HuH-7.5 (cell line): ENCODE measurements at places on chromosomes 6 and 20.

GRCh38 chr6:41642960-41643898 lies 5.0 kb downstream of the MDFI start:
- no peak for DNase-seq

GRCh38 chr20:19975436-19975799 lies 41.7 kb upstream of the NAA20 start:
- DNase-seq = no peak

- DNase-seq = no peak
Measured at GRCh38 chr20:5077761-5078387, 41.9 kb downstream of the PCNA start.

DNA sequence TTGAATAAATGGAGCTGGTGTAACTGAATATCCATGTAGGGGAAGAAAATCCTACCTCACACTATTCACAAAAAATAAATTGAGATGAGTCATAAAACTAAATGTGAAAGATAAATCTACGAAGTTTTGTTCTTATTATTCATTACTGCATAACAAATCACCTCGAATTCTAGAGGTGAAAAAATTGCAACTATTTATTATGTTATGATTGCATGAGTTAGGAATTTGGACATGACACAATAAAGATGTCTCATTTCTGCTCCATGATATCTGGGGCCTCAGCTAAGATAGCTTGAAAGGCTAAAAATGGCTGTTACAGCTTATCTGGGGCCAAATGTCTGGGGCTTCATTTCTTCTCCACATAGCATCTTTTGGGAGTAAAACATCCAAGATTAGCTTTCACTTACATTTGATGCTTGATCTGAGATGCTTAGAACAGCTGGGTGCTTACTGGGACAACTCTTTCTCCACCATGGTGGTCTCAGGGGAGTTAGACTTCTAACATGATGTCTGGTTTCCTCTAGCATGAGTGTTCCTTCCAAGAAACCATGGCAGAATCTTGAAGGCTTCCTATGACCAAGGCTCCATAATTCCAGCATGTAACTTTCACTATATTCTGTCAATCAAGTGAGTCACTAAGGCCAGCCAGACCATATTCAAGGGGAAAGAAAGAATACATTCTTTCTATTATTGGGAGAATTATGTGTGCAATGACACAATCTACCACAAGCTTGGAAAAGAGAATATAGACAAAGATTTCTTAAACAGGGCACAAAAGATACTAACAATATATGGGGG lies 30.1 kb downstream of the OR2B6 start:
- no peak for DNase-seq

DNA sequence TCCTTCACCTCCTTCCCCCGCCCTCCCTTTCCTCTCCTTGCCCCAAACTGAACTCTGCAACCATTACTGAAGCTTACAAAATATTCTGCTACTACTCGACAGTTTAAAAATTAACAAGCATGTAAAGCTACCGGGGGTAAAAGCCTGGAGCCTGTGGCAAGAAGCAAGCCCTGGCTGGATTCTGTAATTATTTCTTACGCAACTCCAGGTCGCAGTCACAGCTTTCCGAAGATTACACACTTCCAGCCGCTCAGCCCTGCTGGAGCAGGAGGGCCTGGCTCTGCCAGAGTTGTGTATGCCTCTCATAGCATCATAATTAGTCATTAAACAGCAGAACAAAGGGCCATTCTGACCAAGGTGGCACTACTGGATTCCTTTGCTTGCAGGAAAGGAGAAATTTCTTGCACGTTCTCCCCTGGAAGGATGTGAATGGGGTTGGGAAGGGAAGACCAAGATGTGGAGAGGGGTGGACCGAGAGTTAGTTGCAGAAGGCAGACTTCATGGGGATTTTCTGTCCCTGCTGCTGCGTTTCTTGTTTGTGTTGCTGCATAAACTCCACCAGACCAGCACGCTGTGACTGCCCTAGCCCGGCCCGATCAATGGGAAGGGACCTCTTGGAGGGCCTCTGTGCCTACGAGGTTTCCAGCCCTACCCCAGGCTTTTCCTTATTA lies 23.6 kb downstream of the FOXQ1 start:
- no peak for DNase-seq

GRCh38 chr6:20916086-20916485 lies 381.8 kb downstream of the CDKAL1 start:
- no peak for DNase-seq

DNA sequence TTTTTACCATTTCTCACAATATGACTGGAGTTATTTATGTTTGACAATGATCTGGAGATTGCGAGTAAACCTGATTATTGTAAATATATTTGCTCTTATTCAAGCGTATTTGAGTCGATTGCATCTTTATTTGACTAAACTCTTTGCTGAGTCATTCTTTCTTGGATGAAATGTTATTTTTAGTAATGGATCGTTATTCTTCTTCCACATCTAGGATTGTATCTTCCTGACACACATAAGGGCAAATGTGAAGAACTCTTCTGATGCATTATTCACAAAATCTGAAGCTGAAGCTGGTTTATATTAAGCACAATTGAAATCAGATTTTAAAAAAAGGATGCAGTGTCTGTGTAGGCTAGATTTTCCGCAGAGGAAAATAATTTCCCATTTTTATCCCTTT lies 68.2 kb downstream of the SEL1L2 start:
- no peak for DNase-seq

DNA sequence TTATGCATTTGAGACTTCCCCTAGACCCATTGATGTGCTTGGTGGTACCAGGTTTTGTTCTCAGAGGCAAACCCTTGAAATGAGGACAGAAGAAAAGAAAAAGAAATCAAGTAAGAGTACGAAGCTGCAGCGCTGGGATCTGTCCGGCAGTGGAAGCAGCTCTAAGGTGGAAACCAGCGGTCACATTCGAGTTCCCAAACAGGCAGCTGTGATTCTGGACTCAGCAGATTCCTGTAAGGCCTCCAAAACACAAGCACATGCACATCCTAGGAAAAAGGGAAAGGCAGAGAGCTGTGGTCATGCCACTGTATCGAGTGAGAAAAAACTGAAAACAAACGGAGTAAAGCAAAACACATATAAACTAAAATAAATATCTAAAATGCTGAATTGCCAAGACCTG lies 4.5 kb downstream of the FAM217B start:
- DNase-seq = no peak

DNA sequence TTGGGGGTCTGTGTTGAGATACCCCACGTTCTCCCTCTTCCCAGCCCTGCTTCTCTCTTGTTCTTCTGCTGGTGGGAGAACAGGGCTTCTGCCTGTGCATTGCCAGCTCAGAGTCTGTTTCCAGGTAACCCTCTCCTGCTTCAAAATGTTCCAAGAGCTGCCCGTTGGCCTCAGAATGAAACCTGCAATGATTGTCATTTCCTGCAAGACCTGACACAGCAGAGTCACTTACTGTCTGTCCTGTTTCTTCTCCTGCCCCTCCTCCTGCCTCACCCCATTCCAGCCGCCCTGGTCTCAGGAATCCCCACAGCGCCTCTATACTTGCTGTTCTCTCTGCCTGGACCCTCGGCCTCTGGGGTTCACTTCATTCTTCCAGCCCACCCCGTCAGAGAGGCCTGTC lies 81.4 kb upstream of the ARID1B start:
- no peak for DNase-seq

GRCh38 chr20:9298906-9299305 lies 215.5 kb upstream of the LAMP5 start:
- DNase-seq = no peak

GRCh38 chr6:111711476-111711875 lies 105.8 kb upstream of the TRAF3IP2 start:
- no peak for DNase-seq

- DNase-seq = no peak
Measured at GRCh38 chr6:40232698-40233097, 298.4 kb upstream of the MOCS1 start.

- no peak for DNase-seq
Measured at GRCh38 chr6:146337376-146337775, 206.3 kb upstream of the RAB32 start.

- DNase-seq = no peak
Measured at GRCh38 chr6:163708466-163708865, 293.9 kb downstream of the QKI start.

DNA sequence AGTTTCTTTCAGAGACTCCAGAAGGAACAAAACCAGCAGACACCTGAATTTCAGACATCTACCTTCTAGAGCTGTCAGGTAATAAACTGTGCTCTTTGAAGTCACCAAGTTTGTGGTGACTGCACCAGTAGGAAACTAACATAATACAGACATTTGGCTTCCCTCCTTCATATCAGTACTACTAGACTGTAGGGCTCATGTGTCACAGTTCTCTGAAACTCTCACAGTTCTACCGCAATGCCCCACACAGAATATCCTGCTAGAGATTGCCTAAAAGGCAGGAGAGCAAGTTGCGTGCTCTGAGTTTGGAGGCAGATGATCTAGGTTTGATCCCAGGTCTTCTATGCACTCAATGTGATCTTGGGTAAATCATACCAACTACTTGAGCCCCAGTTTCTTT lies 205.0 kb upstream of the LRFN2 start:
- DNase-seq = no peak

DNA sequence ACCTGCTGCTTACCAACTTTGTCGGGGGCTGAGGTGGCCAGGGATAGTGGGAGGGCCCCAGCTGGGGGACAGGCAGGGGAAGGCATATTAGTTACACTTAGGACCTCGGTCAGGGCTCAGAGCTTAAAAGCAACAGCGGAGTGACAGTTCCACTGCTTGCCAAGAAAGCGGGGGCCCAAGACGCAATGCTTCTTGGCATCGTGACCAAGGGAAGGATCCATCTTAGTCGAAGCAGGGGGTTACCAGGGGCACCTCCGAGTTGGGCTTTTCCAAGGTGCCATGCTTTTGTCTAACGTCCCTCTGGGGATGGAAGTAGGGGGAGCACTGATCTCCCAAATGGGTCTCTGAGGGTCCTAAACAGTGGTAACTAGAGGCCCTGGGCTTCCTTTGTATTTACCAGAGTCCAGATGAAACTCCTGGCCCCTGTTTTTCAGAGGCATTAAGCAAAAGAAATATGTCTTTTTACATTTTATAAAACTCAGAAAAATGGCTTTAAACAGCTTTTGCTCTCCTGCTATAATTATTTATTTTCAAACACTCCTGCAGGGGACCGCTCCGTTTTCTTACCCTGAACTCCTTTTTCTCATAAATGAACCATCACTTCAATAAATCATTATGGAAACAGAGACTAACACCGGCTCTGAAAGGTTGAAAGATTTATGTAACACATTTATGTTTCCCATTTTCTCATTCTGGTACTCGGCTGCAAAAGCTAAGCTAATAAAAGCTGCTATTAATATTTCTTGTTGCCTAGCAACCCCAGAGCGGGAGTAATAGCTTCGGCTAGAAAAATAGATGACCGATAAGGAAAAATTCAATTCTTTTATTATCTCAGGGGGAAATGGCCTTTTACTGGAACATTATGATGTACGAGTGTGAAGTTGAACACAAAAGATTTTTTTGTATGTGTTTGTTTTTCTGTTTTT lies 100.4 kb downstream of the TOX2 start:
- no peak for DNase-seq

DNA sequence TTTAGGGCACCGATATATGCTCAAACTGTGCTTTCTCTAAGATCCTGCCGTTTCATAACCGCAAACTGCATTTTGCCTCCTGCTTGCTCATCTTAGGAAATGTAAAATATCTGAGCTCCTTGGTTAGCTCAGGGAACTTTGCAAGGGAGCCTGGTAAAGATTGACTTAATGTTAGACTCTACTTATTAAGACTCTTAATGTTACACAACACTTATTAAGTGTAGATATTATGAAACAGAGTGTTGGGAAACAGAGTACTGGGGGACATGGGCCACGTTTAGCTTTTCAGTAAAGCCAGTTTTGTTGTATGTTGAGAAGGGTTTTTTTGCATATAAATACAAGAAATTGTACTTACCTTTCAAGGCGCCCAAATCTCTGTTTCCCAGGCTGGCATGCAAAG lies 1.9 kb downstream of the LTV1 start:
- DNase-seq = no peak

GRCh38 chr6:66396549-66396948 lies 689.5 kb upstream of the EYS start:
- no peak for DNase-seq

DNA sequence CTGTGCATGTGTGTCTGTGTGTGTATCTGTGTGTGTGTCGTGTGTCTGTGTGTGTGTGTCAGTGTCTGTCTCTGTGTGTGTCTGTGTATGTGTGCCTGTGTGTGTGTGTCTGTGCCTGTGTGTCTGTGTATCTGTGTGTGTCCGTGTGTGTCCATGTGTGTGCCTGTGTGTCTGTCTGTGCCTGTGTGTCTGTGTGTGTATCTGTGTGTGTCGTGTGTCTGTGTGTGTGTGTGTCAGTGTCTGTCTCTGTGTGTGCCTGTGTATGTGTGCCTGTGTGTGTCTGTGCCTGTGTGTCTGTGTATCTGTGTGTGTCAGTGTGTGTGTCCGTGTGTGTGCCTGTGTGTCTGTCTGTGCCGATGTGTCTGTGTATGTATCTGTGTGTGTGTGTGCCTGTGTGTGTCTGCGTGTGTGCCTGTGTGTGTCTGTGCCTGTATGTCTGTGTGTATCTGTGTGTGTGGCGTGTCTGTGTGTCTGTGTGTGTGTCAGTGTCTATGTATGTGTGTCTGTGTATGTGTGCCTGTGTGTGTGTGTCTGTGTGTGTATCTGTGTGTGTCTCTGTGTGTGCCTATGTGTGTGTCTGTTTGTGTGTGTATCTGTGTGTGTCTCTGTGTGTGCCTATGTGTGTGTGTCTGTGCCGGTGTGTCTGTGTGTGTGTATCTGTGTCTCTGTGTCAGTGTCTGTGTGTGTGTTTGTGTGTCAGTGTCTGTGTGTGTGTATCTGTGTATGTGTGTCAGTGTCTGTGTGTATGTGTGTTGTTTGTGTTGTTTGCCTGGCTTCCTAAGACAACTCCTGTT lies 11.6 kb downstream of the SNPH start:
- DNase-seq = no peak

GRCh38 chr20:57388953-57389694 lies 2.1 kb upstream of the RBM38 start:
- peak; percentile 83 for DNase-seq

- no peak for DNase-seq
Measured at GRCh38 chr20:49915118-49915379, 280 bp downstream of the SPATA2 start.

DNA sequence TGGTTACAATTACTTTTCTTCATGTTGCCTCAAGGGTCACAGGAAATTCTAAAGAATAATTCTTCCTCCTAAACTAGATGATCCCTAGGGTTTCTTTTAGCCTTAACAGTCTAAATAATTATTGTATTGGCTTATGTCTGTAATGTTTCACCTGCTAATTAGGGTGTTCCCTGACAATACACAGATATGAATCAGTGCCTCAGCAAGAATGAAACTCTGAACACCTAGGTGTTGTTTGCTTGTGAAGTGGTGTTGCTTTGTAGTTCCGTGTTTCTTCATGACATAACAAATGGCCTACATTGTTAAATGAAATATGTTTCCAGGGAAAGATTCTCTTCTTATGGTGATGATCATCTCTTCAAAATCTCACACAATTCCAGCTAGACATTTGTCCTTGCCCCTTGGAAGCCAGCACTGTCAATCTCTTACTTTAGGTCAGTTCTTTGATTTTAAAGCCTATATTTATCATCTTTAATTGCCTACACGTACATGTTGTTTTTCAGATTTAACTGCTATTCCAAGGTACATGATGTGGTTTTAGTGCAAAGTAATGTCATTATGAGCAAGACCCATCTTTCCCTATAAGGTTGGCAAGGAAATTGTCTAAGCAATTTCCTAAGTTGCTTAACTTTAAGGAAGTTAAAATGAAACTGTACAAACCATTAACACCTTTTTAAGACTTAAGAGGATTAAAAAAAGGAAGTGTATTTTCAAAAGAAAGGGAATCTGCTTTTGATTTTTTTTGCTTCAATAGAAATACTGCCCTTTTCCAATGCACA lies 111.9 kb downstream of the TBC1D7 start:
- DNase-seq = no peak
